Activated T-helper 1 cell treated with anti-CD3 and anti-CD28 coated beads, Interleukin-2, amount 50 U/mL, for 16 hours (primary cell): ENCODE measurements at places on chromosomes 3 and 15.

GRCh38 chr15:40398413-40398873 lies 7.2 kb upstream of the IVD start:
- DNase-seq = no peak

DNA sequence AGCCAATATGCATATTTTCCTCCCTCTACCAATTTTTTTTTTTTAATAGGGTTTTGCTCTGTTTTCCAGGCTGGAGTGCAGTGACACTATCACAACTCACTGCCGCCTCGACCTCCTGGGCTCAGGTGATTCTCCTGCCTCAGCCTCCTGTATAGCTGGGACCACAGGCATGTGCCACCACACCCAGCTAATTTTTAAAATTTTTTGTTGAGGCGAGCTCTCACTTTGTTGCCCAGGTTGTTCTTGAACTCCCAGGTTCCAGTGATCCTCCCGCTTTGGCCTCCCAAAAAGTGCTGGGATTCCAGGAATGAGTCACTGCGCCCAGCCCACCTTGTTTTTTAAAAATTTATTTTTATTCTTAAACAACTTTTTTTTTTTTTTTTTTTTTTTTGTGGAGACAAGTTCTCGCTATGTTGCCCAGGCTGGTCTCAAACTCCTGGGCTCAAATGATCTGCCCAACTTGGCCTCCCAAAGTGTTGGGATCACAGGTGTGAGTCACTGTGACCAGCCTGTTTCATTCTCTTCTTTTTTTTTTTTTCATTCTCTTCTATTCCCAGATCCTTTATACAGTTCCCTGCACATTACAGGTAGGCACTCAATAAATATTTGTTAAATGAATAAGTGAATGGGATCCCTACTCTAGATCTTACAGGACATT lies 40.5 kb upstream of the PIK3CB start:
- DNase-seq = no peak

GRCh38 chr3:141112686-141113297 lies 61.6 kb downstream of the SPSB4 start:
- DNase-seq = no peak

DNA sequence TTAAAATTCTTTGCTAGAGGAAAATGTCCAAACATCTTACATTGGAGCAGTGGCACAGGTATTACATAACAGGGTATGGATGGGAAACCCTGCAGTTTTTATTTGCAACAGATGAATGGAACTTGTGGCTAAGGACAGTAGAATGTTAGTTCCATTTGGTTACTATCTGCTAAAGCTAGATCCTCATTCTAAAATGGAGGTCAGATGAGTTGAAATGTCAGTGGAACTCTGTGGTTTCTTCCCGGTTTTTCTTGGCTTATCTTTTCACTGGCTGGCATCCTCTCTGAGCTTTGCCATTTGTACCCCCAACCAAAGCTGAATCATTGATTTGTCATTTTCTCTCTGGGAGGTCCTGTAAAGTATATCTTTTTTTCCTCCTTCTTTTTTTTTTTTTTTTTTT lies 68.9 kb downstream of the ARMC8 start:
- no peak for DNase-seq

GRCh38 chr3:100127792-100128191 lies 13.5 kb upstream of the FILIP1L start:
- DNase-seq = no peak

GRCh38 chr3:112858410-112859069 lies 11.9 kb upstream of the CD200R1L start:
- DNase-seq = no peak

DNA sequence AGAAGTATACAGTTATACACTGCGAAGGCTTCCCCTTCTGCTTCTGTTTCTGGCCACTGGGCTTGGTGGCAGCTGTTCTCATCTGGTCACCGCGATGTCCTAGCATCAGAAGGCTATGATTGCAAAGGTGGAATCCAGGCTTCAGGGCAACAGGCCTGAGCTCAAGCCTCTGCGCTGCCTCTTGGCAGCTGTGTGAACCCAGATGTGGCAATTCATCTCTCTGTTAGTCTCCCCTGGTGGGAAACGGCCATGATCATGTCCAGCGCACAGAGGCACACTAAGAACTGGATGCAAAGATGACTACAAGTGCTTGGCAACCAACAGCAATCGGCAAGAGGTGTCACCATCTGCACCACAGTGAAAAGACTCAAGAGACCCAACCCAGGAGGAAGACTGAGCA lies 78.9 kb downstream of the PCSK6 start:
- no peak for DNase-seq

DNA sequence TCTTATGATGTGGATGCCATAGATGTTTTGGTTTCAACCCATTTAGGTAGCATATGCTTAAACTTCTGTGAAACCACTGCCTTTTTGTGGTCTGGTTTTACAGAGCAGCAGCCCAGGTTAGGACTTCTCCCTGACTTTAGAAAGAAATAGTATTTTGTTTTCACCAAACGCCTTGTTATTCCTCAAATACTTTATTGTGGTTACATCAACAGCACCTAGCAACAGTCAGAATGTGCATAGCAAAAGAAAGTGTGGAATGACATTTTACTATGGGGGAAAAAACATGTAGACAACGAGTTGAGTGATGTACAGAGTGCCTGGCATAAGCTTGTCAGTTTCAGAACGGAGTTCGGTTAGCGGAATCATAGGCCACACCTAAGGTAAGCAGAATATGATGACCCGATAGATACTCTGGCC lies 159.2 kb downstream of the TPRG1 start:
- DNase-seq = no peak

GRCh38 chr3:69463531-69463930 lies 77.6 kb upstream of the FRMD4B start:
- no peak for DNase-seq

- DNase-seq = no peak
Observed at GRCh38 chr3:150757768-150758167, 5.2 kb downstream of the SIAH2 start.

- no peak for DNase-seq
Observed at GRCh38 chr3:120497818-120498217, 47.0 kb upstream of the FSTL1 start.

DNA sequence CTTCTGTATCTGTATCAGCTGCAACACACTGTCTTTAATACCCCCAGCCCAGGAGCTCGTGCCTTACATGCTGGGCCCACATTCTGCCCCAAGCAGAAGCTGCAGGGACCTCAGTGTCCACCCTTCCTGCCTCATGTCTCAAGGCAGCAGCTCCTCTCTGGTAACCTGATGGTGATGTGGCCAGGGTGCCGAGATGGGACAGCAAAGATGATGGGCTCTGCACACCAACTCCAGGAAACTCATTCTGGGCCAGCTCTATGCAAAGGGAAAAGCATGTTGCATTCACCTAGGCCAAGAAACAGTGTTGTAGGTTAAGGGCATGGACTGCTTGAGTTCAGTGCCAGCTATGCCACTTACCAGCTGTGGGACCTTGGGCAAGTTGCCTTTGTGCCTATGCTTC lies 79.5 kb upstream of the PRR23C start:
- DNase-seq = no peak

DNA sequence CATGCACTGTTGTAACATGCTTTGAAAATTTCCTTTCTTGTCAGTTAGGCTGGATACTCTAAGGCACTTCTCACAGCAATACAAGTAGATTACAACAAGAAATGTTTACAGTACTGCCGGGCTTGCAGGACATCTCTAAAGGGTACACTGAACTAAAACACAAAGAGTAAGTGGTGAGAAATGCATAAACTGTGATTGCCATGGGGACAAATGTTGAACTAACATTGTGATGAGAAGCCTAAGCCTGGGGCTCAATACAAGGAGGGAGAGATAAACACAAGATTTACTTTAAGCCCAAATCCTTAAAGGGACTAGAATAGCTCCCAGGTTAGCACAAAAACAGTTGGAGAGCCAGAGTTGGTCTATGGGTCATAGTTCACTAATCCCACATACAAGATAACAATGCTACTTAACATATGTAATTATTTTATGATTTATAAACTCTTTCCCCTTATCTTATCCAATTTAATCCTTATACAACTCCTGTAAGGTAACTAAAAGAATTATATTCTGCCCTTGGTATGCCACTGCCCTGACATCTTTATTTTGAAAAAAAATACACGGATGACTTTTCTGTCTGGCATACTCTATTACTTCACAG lies 126.9 kb downstream of the THRB start:
- DNase-seq = no peak

- no peak for DNase-seq
Observed at GRCh38 chr3:138640537-138640936, 32.0 kb downstream of the FAIM start.

GRCh38 chr15:59543721-59544547 lies 67.6 kb upstream of the GCNT3 start:
- DNase-seq = no peak

DNA sequence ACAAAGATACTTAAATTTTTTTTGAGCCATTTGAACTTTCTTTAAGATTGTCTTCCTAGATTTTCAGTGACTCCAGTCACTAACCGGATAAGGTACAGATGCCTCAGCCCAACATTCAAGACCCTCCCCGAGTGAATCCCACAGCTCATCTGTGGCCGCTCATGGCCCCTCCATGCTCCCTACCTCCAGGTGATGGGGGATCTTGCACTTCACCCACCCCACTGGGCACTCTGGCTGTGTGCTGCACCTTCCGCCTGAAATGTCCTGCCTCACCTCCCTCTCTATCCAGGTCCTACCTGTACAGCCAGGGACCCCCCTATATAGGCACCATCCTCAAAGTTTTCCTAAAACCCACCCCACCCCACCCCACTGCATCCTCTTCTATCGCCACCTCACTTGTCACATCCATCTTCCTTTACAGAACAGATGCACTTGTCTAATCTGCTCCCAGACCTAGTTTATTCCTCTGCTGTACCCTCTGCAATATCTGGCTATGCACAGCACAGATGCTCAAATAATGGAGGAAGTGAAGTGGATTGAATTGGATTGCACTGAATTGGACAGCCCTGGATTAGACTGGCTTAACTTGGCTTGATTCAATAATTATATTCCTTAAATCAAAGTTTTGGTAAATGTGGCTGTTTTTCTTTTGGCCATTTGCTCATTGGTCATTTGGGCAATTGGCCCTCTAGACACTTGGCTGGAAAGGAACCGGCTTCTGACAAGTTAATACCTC lies 24.5 kb downstream of the NTRK3 start:
- DNase-seq = no peak

DNA sequence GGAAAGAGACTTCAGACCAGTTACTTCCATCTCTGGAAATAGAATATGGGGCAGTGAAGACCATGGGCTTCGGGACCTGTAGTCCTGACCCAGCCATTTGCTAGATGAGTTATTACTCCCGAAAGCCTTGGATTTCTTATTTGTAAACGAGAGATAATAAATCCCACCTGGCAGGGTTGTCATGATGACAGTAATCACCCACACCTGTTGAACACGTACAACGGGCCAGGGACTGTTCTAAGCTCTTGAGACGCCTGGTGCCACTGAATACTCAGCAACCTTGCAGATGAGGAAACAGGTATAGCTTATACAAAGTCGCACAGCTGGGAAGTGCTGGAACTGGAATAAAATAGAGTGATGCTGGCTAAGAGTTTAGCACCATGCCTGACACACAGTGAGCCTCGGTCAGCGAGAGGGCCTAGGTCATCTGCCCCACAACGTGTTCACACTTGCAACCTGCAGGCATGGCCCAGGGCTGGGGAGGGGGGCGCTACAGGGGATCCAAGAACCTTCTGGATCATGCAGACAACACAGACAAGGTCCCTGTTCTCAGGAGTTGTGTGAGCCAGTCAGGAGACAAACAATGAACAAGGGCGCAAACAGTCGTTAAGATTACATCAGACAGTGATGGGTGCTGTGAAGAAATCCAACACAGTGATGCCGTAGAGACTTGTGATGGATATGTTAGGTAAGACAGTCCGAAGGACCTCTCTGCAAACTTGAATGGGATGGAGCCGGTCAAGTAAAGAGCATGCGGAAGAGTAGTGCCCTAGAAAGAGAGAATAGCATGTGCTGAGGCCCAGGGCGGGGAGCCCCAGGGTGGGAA lies 89.2 kb downstream of the CORO2B start:
- no peak for DNase-seq

GRCh38 chr15:81633889-81634288 lies 259.9 kb upstream of the TMC3 start:
- DNase-seq = no peak
